ENCODE measurements at places on chromosomes 1 and 21. TPM values are rescaled to one million over a fixed set of nuclear protein-coding genes. Genes with fewer than 3 reads are reported as not detected.

The AMPD1 gene
- total RNA-seq: not detected

The OR2L5 gene
- total RNA-seq: not detected

The RUNX1 gene
- 110 TPM for total RNA-seq

The ATP5PF gene
- total RNA-seq: 41.6 TPM

The RBM11 gene
- total RNA-seq: 1.7 TPM

The CRP gene
- total RNA-seq: not detected

The RBP7 gene
- total RNA-seq: 1.1 TPM

DNA sequence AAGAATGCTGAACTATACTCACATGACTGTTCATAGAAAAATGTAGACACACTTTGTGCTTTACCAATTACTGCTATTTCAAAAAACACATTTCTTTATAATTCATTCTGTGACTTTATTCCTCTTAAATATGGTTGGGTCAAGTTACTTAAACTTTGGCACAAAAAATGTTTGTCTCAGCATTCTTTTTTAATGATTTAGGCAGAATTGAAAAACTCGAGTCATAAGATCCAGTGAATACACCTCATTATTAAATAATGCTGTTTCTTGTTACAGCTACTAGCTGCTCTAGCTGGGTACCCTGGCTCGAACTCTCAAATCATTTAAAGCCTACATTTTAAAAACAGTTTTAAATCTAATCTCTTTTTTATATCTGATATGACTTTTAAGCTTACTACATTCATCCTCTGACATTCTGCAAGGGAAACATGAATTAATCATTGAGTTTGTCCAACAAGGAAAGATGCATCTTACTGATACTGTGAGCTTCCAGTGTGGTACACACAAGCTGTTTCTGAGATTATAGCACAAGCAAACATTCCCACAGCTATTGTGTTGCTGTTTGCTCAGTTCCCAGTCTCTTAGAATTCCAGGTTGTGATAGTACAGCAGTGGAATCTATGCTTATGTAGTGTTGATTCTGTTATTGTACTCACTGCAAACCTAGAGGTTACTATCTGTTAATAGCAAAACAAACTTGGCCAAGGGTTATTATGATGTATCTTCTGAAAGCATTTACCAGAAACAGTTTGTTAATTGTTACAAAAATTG is 746.5 kb downstream of the USP25 start:
- no peaks in the 10 kb centered on the region for H3K27me3 ChIP-seq
- H3K27ac ChIP-seq: no peak overlapping the region
- H3K4me1 ChIP-seq: no peaks in the 10 kb centered on the region
- H3K36me3 ChIP-seq: no peaks in the 10 kb centered on the region
- no peak for DNase-seq

- H3K36me3 ChIP-seq: no peaks in the 10 kb centered on the region
- H3K4me3 ChIP-seq: no peak overlapping the region
- H3K27ac ChIP-seq: peak overlapping the region; percentile 32
- H3K4me1 ChIP-seq: peaks cover 8% of the 10 kb centered on the region
Measured at GRCh38 chr1:23899070-23899469, 14.1 kb downstream of the CNR2 start.

- no peaks in the 10 kb centered on the region for H3K27me3 ChIP-seq
- no peaks in the 10 kb centered on the region for H3K36me3 ChIP-seq
- no peak overlapping the region for H3K4me3 ChIP-seq
- no peak overlapping the region for H3K27ac ChIP-seq
Measured at GRCh38 chr21:16302851-16303282, 573.1 kb downstream of the USP25 start.

- no peak for DNase-seq
- H3K27ac ChIP-seq: no peak overlapping the region
- H3K36me3 ChIP-seq: no peaks in the 10 kb centered on the region
- H3K4me3 ChIP-seq: no peak overlapping the region
Measured at GRCh38 chr1:115810609-115811008, 30.3 kb downstream of the NHLH2 start.

DNA sequence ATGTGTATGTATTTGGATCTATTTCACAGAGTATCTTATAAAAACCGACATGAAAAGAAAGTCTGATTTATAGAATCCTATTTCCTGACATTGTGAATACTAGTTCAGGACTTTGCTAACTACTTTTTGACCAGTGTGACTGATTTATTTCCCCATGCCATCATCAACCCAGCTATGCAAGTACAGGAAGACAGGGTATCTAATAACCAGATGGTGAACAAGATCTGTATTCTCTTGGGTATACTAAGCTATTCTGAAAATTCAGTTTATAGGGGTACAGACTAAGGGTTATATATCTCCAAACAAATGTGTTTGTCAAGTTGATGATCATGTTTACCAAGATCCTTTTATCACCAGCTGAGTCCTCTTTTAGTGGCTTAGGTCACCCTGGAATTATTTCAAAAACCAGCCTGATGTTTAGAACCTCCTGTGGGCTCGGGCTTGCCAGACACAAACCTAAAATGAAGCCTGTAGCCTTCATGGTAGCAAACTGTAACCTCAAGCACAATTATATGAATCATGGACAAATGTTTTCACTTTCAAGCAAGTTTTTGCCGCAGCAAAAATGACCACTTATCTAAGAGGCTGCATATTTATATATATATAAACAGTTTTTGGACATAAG is 185.1 kb downstream of the FGGY start:
- no peaks in the 10 kb centered on the region for H3K27me3 ChIP-seq
- no peak overlapping the region for H3K4me3 ChIP-seq
- no peaks in the 10 kb centered on the region for H3K36me3 ChIP-seq
- H3K27ac ChIP-seq: no peak overlapping the region
- peaks cover 2% of the 10 kb centered on the region for H3K4me1 ChIP-seq

DNA sequence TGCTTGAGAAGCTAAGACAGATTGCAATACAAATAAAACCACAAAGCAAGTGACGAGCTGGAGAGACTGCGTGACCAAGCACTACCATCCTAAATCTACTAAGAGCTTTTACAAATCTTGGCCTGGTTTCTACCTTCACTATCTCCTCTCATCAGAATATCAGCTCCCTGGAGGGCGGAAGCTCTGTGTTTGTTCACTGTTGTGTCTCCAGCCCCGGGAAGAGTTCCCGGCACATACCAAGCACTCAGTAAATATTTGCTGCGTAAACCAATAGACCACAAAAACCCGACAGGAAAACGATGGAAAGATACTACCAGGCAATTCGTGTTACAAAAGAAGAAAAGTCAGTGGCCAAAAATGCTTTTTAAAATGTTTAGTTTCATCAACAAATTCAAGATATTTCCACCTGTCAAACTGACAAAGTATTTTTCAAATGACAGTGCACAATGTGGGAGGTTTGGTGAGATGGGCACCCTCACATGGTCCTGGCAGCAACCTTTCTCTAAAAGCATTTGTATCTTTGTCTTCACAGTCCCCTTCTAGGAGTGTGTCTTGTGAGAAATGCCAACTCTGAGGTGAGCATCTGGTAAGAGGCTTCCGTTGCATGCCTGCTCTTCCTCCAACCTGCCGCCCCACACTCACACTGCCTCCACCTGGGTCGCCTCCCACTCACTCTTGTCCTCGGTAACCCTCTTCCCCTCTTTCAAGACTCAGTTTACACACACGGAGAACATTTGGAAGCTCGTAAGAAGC is 34.7 kb downstream of the SLC1A7 start:
- peaks cover 26% of the 10 kb centered on the region for H3K4me1 ChIP-seq
- H3K36me3 ChIP-seq: peaks cover 3% of the 10 kb centered on the region
